Brain (organoid and tissue), 16 donors: ENCODE measurements at places on chromosomes 3 and 15. TPM values are rescaled to one million over a fixed set of nuclear protein-coding genes. Genes with fewer than 3 reads are reported as not detected.

Gene PLA2G4D
- polyA plus RNA-seq: 0.17 TPM

GRCh38 chr15:60917461-60918145 lies 311.5 kb downstream of the RORA start:
- DNase-seq: no peak

- peak; percentile 77 for DNase-seq
Observed at GRCh38 chr3:186209810-186210752, 101.2 kb upstream of the ETV5 start.

DNA sequence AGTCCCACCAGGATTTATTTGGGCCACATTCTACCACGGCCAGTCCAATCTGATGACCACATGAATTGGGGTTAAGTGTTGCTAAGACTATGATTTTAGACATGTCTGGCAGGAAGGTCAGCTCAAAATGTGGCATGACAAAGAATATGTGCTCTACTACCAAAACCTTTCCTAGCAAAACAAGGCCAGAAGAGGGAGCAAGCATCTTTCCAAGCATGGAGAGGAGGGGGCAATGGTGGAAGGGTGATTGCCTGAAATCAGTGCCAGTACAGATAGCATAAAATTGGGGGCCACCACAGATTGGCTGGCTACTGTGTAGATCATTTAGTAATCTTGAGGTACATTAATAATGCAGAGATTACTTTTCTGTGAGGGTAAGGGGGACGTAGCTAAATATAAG lies 43.2 kb downstream of the TMEM39A start:
- DNase-seq: no peak

DNA sequence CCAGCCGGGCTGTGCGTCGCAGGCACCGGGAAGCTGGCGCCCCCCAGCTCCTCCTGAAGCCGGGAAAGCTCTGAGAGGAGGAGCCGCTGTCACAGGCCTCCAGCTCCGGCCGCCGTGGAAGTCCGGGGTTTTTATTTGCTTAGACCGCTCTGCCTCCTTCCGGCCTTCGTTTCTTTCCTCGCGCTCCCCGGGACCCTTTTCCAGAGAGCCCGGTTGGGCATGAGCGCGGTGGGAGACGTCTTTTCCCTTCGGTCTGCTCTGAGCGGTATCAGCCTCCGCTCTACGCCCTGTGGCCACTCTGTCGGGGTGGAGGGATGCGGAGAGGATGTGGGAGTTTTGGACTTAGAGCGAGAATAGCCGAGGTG lies 559 bp downstream of the SENP5 start:
- no peak for DNase-seq

Gene MUC13
- not detected for polyA plus RNA-seq

DNA sequence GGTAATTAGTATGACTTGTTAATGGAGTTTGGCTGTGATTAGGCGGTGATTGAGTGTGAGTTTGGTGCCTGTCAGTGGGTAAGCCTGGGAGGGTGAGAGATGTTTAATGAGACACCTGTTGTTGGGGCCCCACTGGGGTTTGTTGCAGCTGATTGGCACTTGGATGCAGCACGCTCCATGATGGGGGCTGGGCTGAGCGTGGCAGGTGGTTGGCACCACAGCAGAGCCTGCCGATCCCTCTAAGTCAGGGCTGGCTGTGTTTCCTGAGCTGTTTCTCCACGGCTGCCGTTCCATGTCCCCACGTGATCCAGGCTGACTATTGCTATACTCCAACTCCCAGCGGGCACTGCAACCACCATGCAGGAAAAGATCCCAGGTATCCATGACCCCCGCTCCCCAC lies 93.5 kb upstream of the ARRDC4 start:
- DNase-seq: peak; percentile 94

GRCh38 chr3:77298417-77298816 lies 258.5 kb downstream of the ROBO2 start:
- DNase-seq: no peak

GRCh38 chr3:126353694-126354321 lies 3.4 kb downstream of the KLF15 start:
- DNase-seq: no peak

DNA sequence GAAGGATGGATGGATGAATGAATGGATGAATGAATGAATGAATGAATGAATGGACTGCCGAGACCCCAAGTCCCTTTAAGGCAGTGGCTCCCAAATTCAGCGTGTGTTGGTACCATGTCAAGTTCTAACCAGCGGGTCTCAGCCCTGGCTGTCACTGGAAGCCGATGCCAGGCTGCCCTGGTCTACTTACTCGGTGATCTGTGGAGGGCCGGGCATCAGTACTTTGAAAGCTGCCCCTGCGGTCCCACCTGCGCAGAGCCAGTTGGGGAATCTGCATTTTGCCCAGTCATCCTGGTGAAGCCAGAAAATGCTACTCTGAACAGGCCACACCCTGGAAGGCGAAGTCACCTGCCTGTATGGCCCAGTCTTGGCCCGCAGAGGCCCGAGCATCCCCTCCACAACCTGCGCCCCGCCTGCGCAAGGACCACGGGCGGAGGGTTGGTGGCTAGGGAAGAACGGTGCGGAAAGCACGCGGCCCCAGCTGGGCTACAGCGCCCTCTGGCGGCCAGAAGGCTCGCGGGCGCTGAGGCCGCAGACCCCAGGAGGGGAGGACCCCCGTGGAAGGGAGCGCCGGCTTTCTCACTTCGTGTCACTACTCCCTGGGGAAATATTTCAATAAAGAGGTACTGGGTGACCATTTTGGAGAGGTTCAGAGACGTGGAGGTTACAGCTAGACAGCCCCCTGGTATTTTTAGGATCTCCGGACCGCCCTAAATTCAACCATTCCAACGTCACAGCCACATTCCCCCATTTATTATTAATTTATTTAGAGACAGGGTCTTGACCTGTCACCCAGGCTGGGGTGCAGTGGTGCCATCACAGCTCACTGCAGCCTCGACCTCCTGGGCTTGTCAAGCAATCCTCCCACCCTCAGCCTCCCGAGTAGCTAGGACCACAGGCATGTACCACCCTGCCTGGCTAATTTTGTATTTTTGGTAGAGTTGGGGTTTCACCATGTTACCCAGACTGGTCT lies 34.9 kb downstream of the PRKCD start:
- peak; percentile 42 for DNase-seq

GRCh38 chr15:69523010-69524001 lies 70.7 kb downstream of the RPLP1 start:
- DNase-seq: peak; percentile 90

Gene WDR76
- polyA plus RNA-seq: 19.0 TPM

GRCh38 chr3:28940994-28941393 lies 339.9 kb upstream of the RBMS3 start:
- no peak for DNase-seq

DNA sequence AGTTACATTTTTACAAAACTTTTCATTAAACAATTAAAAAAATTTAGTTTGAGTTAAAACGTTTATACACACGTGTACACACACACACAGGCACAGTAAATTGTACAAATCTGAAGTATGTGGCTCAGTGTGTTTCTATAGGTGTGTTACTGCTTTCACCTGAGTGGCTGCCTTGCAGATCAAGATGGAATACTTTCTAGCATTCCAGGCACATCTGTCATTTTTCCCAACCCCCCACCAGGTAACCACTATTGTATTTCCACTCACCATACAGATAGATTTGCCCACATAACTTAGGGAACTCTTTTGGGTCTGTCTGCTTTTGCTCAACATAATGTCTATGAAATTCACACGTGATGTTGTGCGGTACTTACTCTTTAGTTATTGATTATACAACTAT lies 141.1 kb downstream of the PTPRG start:
- no peak for DNase-seq
